ENCODE measurements at places on chromosomes 7 and 10.

GRCh38 chr7:74272305-74273038, 16.7 kb upstream of the CLIP2 start:
- peak; percentile 68 for DNase-seq

DNA sequence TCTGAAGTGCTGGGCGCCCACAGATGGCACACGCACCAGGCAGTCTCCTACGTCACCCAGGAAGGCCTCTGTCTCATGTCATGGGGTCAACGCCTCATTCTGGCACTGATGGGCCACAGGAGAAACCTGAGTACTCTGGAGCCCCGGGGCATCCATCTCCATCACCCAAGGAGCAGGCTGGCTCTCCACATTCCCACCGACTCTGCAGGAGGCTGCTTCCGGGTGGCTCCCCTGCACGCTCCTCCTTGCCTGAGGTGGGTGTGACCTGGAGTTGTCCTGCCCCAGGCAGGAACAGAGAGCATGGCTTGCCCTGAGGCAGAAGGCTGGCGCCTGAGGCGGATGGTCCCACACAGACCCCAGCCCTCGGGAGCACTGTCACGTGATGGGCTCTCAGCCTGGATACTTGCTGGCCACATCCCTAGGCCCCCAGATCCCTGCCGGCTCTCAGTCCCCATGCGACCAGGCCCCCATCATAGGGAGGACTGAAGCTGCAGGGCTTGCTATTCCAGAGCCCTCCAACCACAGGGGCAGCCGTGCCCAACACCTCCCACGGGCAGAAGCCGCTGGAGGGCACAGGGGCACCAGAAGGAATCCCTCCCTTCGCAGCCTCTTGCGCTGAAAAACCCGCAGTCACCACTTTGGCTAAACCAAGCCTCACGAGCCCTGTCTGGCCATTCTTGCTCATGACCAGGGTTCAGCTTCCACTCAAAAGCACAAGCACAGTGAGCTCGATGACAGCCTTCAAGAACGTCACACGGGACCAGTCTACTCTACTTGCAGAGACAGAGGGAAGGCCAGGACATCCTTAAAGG, 80.7 kb downstream of the MAD1L1 start:
- DNase-seq, result peak; percentile 81

DNA sequence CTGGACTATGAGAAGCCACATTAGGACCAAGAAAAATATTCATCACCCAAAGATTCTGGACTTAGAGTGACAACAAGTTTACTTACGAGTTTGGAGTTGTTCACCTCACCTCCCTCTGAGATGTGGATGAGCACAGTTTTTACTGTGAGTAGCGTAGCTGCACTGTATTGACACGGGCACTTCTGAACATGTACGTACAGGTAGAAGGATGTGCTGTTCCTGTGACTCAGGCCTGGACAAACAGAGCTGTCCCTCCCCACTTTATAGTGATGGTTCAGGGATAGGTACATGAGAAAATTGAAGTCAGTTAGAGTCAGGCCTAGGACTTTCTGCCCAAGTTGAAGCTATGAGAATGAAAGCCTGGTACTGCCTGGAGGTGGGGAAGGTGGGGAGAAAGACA, 80.9 kb upstream of the DYNC1I1 start:
- no peak for DNase-seq

- no peak for DNase-seq
These were observed 79.3 kb upstream of the ZNF716 start for GRCh38 chr7:57370739-57371098.

- DNase-seq, result no peak
These were observed 131.4 kb upstream of the AGR3 start for GRCh38 chr7:17013204-17013603.

DNA sequence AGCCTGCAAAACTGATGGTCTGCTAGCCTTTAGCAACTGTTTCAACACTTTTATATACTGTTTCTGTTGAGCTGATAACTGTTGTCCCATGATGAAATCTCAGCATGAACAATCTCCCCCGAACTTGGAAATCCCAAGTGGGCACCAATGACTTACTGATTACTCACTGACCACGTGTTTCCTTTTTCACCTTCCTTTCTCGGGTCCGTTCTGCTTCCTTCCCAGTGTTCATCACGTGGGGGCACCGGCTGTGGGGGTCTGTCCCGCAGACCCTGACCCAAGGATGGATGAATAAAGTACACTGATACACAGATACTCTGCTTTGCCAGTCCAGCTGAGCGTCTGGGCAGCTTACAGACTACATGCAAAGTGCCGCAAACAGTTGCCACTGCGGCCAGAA, 39.0 kb upstream of the RASGEF1A start:
- DNase-seq, result no peak

DNA sequence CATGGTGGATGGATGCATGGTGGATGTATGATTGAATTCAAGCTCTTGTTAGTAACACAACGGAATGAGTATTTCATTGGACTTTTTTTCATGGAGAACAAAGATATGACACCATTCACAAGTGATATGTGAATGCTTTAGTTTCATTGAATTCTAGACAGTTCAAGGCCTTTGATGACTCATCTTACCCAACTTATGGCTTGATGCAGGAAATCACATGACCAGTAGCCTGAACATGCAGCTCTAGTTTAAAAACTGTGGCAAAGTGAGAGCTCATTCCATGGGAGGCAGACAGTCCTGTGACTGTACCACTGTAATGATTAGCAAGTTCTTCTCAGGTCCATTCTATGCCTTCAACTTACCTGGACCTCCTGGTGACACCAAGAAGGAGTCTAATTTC, 1239.3 kb downstream of the TYW1 start:
- DNase-seq, result no peak

- no peak for DNase-seq
These were observed 68.5 kb upstream of the DKK1 start for GRCh38 chr10:52245547-52245946.

DNA sequence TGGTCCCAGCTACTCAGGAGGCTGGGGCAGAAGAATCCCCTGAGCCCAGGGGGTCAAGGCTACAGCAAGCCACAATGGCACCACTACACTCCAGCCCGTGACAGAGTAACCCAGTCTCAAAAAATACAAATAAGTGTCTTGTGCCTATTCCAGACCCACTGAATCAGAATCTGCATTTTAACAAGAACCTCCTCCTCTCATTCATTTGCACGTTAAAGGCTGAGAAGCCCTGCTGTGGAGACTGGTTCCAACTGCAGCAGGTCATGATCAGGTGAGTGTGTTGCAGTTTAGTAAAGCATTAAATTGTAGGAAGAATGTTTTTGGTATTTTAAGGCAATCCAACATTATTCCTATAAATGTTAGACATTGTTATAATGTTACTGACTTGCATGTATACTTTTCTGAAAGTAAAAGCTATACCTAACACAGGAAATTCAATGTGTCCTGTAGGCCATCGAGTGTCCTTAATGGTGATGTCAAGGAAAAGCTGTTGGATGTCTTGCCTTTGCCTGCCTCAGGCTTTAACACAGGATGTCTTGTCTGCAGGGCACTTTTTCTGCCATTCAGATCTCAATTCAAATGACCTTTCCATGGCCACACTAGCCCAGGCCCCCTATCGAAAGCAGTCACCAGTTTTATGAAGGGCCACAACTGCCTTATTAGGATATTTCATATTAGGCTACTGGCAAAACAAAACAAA, 30.4 kb downstream of the MKRN1 start:
- no peak for DNase-seq

GRCh38 chr7:15602236-15602635, 40.4 kb upstream of the AGMO start:
- no peak for DNase-seq

- no peak for DNase-seq
These were observed 84.8 kb upstream of the FZD8 start for GRCh38 chr10:35726846-35727245.

- no peak for DNase-seq
These were observed 107.9 kb downstream of the ODAD2 start for GRCh38 chr10:27890971-27891370.

GRCh38 chr10:28241741-28242399, 61.0 kb downstream of the MPP7 start:
- DNase-seq, result peak; percentile 40

DNA sequence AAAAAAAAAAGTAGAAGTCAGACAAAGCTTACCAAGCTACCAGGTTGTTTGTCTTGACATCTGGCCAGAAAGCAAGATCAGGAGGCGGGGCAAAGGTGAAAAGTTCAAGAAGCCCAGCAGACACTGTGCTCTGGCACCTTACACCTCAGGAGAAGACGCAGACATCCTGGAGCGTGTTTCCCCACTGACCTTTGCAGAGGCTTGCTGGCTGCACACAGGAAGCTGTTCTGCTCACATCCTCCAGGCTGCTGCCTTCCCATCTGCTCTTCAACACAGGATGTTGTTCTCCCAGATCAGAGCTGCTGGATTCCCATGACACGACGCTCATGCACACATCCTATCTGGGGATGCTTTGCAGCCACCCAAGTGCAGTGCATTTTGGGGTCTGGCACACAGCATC, 174.4 kb upstream of the KIAA1217 start:
- DNase-seq, result peak; percentile 3

- DNase-seq, result no peak
These were observed 55.1 kb downstream of the IFIT5 start for GRCh38 chr10:89469517-89469916.

- DNase-seq, result no peak
These were observed 90.5 kb downstream of the CALN1 start for GRCh38 chr7:72321637-72322036.

- DNase-seq, result no peak
These were observed 123.9 kb downstream of the PCLO start for GRCh38 chr7:83038787-83039186.

- DNase-seq, result no peak
These were observed 3.6 kb downstream of the INA start for GRCh38 chr10:103280506-103280905.

DNA sequence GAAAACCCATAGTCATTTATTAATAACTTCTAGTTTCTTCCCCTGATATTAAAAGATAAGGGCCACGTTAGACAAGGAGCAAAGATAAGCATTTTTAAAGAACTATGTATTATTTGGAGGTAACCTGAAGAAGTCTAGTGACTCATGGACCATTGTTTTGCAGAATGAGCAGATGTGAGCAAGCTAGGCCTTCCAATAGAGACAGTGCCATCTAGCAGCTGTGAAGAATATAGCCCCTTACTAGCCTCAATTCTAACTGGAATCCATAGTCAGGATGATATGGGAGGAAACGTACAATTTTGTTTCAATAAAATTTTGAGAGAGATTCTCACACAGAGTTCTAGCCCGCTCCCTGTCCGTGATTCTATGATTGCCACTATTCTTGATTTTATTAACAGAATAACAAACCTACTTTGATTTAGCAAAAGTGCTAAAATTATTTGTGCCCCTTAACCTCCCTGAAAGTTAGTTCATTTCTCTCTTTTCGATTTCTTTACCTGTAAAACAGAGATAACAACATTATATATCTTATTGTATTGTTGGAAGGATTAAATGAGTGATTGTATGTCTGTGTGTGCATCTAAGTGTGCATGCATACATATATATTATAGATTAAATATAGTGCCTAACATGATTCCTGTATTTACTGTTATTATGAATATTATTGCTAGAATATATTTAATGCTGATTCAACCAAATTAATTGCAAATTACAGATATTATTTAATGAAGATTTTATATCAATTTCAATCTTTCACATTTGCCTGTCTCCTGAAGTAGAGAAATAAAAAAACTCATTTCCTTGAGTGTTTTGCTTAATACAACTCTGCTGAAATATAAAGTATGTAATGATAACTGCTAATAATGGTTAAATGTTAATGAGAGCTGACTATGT, 22.7 kb downstream of the FAM237B start:
- DNase-seq, result peak; percentile 30

- DNase-seq, result no peak
These were observed 209.2 kb upstream of the FAM3C start for GRCh38 chr7:121605317-121605680.

- no peak for DNase-seq
These were observed 104.0 kb upstream of the INSIG1 start for GRCh38 chr7:155193716-155194115.

DNA sequence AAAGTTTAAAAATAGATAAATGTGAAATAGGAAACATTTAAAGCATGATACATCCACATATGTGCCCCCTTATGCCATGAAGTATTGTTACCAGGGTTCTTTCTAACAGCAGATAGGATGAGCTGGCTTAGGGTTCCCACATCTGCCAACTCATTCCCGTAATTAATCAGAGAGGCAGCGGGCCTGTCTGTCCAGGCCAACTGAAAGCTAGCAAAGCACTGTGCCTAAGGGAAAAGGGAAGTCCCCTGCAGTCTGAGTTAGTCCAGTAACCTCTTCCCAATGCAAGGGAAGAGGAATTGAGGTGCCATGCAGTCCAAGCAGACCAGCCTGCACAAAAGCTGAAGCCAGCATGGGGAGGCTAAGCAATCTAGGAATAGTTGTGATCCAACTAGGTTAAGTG, 18.3 kb upstream of the ZC3HAV1L start:
- peak; percentile 75 for DNase-seq

DNA sequence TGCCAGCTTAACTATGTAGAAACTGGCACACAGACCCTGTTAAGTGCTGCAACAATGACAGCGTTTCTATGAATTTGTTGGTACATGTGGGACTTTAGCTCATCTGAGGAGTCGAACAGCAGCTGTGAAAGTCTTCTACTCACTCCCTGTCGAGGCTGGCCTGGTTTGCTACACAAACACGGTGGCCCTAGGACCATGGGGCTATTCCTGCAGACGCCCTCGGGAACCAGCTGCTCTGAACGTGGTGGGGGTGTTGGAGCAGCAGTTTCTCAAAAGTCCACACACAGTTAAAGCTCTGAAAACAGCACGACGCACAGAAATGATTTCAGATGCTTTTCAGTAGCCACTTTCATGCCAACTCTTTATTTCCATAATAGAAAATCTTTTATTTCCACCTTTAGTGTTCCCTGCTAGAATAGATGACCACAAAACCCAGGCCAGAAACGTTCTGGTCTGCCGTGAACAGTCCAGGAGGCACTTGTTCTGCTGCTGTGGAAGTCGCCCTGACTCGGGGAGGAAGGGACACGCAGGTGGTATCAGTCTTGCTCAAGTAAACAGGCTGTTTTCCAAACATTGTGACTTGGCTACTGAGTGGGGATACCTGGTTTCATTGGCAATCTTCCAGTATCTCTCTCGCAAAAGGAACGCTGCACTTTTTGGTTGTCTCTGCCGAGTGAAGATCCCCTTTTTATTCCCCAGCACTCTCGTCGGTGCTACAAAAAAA, 21.5 kb downstream of the GUSB start:
- DNase-seq, result no peak

- DNase-seq, result no peak
These were observed 18.0 kb downstream of the CHST15 start for GRCh38 chr10:124075231-124075955.

DNA sequence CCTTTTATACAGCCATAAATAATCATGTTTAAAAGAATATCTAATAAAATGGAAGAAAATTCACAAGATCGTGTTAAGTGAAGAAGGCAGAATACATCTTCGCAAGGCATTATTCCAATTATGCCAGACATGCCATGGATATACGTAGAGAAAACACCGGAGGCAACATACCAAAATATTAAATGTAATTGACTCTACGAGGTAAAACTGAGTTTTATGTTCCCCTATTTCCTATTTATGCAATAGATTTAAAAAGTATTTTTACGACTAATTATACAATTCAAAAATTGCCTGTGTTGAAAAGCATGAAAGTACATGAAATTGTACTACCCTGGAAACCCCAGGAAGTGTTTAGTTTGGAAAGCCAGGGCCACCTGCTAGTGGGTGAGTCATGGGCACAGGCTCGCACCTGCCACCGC, 936 bp upstream of the REPIN1 start:
- no peak for DNase-seq

All from SK-N-SH (cell line).